ENCODE measurements at places on chromosomes 7 and 10.
A peak's percentile ranks its signal among the peaks of the same experiment; 100 is the strongest.

DNA sequence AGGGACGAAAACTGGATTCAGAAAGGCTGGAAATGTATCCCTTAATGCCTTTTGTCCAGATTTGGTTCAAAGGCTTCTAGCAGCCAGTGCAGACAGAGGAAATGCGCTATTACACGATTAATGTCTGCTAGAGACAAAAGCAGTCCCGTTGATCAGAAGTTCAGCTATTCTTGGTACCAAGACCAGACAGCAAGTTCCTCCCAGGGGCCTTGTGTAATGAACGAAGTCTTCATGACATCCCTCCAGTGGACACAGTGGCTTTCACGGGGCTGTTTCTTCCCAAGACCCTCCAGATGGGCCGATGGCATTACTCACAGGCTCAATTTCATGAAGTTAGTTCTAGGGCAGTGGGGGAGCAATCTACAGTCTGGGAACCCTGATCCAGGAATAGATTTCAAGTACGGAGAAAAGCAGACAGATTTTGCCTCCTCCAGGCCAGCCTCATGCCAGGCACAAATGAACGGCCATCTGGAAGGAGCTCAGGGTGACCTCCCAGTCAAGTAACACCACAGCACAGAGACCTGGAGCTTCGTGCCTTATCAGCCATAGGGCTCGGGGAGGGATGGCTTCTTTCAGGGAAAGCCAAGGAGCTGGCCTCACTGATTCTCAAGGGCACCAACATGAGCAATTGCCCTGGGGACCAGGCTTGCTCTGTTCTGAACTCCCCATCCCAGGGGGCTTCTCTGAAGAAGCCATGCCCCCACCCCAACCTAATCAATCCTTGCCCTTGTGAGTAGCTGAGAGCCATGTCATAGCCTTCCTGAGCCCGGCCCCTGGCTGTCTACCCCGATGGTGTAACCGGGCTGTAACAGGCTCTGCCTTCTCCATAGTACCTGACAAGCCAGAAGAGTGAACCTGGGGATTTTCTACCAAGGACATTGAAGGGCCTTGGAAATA is 101.1 kb downstream of the PRKAG2 start:
- no peak for DNase-seq

DNA sequence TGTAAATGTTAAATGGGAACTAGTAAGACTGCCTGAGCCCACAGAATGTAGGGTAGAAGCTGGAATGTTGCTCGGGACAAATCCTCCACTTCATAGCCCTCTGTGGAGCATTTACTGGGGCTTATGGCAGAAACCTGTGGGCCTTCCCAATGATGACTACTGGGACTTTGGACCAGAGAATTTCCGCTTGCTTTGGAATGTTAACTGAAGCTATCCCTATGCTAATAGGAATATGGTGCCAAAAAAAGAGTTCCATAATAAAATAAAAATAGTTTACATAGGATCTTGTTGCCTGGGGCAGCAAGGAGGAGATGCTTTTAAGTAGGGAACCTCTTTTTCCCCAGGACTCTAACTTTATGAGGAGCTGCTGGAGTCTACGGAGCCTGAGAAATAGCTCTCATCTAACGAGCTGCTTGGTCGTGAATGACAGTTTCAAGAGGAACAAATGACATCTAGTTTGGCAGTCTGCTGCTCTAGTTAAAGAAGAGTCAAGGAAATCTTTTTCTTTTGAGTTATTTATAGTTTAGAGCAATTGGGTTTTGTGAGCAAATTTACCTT is 5.7 kb upstream of the DYNC2I1 start:
- DNase-seq: no peak

GRCh38 chr10:17146892-17147291 is 17.3 kb upstream of the CUBN start:
- peak; percentile 16 for DNase-seq

GRCh38 chr7:132207211-132207610 is 369.1 kb downstream of the PLXNA4 start:
- DNase-seq: no peak

- no peak for DNase-seq
These were observed 243.7 kb upstream of the BMPER start for GRCh38 chr7:33661430-33662160.

- DNase-seq: peak; percentile 47
These were observed 52.6 kb downstream of the CAV1 start for GRCh38 chr7:116577320-116577871.

DNA sequence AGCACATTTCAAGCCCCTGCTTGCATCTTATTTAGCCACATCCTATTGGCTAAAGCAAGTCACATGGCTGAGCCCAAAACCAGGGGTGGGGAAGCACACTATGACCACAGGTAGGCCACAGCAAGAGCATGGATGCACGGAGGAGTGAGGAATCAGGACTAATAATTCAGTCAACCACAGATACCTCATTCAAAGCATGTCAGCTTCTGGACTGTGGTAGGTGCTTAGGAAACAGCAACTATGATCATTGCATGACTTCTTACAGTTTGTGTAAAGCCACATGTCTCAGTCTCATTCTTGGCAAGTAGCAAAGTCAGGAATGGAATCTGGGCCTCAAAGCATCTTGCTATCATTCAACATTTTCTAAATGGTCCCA is 79.0 kb upstream of the EMX2 start:
- no peak for DNase-seq

- no peak for DNase-seq
These were observed 31.7 kb downstream of the PSPH start for GRCh38 chr7:56019501-56019900.

- DNase-seq: no peak
These were observed 54.8 kb downstream of the EVX1 start for GRCh38 chr7:27297356-27297755.

GRCh38 chr10:9800571-9800970 is 1217.1 kb upstream of the CELF2 start:
- no peak for DNase-seq

DNA sequence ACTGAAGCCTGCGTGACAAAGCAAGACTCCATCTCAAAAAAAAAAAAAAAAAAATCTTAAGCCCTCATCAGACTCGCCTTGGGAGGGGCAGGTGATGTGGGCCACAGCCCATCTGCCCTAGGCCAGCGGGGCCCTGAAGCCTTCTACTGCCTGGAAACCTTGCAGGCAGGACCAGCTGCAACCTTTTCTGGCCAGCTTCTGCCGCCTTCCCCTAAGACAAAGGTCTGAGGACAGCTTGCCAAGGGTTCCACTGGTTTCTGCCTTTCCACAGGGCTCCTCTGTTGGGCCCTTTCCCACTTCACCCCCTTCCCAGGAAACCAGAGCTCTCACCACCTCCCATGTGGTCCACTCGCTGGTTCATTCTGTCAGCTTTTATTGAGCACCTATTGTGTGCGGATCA is 35.2 kb downstream of the UBTD1 start:
- no peak for DNase-seq

- no peak for DNase-seq
These were observed 535 bp upstream of the TMEM72 start for GRCh38 chr10:44910602-44911001.

- peak; percentile 82 for DNase-seq
These were observed 23.0 kb upstream of the EGFR start for GRCh38 chr7:54995610-54996363.

DNA sequence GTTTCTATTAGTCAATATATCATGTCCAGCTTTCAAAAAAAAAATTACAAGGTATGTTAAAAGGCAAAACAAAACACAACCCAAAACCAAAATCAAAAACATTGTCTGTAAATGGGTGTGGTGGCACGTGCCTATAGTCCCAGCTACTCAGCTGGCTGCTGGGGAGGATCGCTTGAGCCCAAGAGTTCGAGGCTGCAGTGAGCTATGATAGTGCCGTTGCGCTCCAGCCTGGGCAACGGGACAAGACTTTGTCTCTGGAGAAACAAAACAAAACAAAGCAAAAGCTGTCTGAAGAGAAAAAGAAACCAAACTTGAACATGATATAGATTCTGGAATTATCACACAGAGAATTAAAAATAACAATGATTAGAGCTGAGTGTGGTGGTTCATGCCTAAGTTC is 10.3 kb upstream of the CPA5 start:
- peak; percentile 26 for DNase-seq

GRCh38 chr7:155756322-155756721 is 55.9 kb downstream of the SHH start:
- DNase-seq: no peak

- peak; percentile 57 for DNase-seq
These were observed 158.2 kb upstream of the PRKCQ start for GRCh38 chr10:6738112-6738768.

DNA sequence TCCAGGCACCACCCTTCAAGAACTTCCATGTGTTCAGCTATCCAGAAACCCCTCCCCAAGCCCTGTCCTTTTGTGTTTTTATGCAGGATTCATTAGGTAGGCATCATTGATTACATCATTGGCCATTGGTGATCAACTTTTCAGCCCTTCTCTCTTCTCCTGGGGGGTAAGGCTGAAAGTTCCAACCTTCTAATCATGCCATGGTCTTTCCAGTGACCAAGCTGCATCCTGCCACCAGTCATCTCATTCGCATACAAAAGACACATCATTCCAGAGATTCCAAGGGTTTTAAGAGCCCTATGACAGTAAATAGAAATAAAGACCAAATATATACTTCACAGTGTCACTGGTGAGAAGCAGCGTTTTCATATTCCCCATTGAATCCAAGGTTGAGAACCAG is 48.2 kb downstream of the DNAJC12 start:
- no peak for DNase-seq

DNA sequence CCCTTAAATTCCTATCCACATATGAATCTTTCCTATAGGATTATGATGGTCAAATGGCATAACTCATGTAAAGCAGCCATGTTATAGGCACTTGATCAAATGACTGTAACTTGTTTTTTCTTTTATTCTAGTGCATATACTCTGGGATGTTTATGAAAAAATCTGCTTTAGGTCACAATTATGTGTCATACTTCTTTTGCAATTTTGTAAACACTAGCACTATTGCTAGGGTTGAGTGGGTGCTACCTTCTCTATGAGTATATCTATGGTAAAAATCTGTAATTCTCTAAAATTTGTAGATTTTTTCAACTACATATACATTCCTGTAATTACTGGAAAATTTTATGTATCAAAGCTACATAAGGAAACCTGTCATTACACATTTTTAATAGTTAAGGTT is 50.0 kb downstream of the HGF start:
- DNase-seq: peak; percentile 60

DNA sequence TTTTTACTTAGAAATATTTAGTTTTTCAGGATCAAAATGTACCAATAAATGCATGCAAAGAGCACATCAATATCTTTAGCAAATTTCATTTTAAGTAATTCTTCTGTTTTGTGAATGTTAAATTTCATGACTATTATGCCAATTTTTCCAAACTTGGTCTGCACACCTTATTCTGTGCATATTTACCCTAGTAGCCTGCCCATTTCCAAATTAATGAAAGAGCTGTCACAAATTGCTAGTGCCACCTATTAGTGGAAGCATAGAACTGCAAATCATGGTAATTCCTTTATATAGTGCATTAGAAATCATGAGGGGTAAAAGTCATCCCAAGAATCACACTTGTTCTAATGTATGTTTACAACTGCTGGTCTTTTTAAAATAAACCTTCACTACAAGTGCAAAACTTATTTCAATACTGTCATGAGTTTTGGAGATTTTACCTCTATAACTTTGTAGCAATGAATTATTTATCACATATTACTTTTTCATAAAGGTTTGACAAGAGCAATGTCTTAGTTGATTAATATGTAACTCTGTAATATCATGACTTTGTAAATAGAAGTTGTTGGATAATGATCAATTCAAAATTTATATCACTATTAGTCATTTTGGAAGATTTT is 5.7 kb downstream of the SEMA3A start:
- DNase-seq: peak; percentile 40

GRCh38 chr7:85065306-85065705 is 121.5 kb downstream of the SEMA3D start:
- DNase-seq: peak; percentile 10

GRCh38 chr10:35041502-35041879 is 48.6 kb downstream of the CUL2 start:
- DNase-seq: peak; percentile 48

DNA sequence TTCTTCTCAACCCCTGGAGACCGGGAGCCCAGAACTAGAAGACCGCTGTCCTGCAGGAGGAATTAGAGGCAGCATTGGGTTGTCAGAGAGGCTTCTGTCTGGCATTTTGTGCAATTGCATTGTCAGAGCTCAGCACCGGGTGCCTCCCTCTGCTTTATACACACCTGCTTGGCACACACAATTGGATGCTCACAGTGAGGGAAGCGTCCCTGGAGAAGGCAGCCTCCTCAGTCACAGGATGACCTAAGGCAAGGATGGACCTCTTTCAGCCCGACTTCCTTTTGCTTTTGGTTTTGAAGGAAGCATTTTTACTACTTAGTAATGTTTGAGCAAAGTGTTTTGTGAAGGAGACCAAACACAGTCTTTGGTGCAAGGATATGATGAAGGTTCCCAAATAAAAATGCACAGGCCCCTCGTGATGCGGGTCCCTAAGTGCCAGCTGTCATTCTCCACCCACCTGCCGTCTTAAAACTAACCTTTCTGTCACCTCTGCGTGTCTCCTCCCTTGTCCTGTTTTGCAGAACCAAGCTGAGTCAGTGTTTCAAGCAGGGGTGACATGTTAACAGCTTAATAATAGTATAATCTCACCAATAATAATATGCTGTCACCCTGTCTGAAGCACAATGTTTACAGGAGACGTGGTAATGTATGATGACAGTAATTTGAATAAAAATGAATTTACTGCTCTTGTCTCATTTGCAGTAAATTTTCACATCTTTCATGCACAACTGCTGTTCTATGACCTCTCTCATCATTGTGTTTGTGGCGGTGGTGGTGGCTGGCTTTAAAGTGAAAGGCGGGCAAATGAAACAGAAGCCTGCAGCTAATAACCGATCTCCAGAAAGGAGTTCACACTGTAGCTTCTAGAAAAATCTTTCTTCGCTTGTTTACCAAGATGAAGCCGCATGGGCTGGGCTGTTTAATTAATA is 430.2 kb upstream of the MKI67 start:
- DNase-seq: no peak

GRCh38 chr7:21370283-21370982 is 57.5 kb upstream of the SP4 start:
- no peak for DNase-seq

- DNase-seq: no peak
These were observed 119.4 kb downstream of the DYNC2I1 start for GRCh38 chr7:158975526-158976467.

DNA sequence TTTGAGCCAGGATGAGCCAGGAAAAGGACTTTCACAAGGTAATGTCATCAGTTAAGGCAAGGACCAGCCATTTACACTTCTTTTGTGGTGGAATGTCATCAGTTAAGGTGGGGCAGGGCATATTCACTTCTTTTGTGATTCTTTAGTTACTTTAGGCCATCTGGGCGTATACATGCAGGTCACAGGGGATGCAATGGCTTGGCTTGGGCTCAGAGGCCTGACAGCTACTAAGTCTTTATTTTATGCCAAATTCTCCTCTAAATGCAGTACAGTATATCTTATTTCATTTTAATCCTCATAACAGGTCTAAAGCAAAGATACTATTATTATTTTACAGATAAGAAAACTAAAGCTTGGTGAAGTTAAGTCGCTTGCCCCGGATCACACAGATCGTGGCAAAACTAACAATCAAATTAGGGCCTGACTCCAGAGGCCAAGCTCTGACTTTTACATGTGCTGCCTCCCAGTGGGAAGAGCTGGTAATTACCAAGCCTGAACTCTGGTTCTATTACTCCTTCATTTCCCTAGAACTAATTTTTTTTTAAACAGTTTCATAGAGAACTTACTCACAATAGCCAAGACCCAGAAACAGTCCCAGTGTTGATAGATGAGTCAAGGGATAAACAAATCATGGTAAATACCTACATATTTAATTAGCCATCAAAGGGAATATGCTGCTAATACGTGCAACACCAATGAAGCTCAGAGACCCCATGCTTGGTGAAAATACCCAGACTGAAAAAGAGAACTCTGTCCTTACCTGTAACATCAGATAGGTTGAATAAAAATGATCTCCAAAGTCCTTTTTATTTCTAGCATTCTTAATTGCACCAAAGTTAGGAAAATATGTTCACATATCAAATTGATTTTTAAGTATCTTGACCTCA is 35.4 kb downstream of the C7orf25 start:
- peak; percentile 58 for DNase-seq

Measured in iris pigment epithelial cell (primary cell).